ENCODE measurements at places on chromosomes 6 and 20.

DNA sequence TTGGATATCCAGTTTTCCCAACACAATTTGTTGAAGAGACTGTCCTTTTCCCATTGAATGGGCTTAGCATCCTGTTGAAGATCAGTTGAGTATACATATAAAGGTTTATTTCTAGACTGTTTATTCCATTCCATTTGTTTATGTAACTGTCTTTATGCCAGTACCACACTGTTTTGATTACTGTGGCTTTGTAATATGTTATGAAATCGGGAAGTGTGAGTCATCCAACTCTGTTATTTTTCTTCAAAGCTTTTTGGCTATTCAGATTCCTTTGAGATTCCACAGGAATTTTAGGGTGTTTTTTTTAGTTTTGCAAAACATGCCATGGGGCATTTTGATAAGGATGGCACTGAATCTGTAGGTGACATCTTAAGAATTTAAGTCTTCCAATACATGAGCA, 188.3 kb downstream of the BMP7 start:
- DNase-seq = no peak

DNA sequence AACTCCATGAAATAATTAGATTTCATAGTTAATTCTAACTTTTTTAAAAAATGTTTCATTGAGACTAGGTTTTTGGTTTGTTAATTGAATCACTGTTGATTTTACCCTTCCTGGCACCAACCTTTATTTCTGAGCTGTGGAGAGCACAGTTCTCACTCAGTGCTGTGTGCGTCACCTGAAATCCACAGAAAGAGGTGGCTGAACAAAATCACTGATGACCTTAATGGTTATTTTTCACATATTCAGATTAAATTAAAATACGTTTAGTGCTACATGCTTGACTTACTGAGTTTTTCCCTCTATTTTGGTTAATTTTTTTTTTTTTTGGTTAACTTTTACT, 89.4 kb downstream of the SLC16A10 start:
- no peak for DNase-seq

DNA sequence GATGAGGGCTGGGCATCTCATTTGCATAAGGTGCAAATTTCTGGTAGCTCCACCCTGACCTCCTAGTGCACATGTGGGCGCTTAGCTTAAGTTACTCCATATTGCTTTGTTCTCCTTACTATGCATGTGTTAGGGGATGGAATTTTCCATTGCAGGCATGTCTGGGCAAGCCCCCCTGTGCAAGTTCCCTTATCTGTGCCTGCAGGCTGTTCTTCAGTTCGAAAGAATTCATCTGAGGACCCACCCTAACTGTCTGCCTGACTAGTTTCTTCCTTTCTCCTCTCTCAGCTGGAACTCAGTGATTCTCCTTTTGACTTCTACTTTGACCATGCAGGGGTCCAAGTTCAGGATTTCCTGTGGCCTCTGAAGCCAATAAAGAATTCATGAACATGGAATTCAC, 30.2 kb downstream of the CCDC170 start:
- DNase-seq = no peak

DNA sequence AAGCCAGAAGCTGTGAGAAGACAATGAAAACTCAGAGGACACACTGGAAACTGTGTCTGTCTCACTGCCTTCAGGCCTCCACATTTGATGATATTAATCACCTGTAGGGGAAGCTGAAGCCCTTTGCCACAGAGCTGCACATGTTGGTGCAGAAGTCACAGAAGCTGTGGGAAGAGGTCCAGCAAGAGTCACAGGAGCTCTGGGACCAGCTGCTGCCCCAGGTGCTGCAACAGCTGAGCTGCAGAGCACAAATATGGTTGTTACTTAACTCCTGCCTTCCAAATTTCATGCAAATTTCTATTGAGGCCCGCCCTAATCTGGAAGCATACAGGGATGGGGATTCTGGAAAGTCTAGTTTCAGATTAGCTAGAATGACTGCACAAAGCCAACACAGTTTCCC, 169.3 kb downstream of the OGFRL1 start:
- DNase-seq = no peak

DNA sequence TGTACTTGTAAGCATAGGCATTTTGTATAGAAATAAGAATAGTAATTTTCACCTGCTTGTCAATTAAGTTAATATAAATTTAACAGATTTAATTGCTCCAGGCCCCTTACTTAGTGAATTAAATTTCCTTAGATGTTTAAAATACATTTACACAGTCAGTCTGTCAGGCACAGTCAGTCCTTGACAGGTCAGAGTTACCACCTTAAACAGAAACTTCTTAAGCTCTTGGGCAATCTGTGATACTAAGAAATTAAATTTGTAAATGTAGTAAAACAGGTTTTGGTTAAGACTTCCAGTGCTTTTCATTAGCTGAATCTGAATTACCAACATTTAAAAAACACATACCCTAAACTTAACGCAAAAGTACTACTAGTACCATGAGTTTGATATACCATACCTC, 15.9 kb downstream of the PTPRA start:
- DNase-seq = no peak

All from effector CD8-positive, alpha-beta T cell (primary cell).